Fibroblast of villous mesenchyme (primary cell): ENCODE measurements at places on chromosomes 1 and 21.

- DNase-seq = no peak
These were observed 1074.3 kb downstream of the TTLL7 start for GRCh38 chr1:82924666-82925065.

DNA sequence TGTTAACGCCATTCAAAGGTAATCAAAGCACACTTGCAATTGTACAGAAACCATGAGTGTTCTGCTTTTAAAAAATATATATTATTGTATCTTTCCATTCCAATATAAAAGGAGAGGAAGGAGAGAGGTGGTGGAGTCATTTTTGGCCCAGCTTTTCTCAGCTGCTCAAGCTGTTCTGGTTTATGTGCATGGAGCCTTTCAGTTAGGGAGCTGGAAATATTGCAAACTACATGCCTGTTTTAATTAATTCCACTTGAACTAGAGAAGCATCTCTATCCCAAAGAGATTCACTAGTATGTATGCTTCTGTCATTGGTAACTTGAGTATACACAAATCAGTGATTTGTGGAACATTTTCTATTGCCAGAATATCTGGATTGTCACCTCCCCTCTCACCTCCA lies 28.5 kb upstream of the C1orf105 start:
- no peak for DNase-seq

DNA sequence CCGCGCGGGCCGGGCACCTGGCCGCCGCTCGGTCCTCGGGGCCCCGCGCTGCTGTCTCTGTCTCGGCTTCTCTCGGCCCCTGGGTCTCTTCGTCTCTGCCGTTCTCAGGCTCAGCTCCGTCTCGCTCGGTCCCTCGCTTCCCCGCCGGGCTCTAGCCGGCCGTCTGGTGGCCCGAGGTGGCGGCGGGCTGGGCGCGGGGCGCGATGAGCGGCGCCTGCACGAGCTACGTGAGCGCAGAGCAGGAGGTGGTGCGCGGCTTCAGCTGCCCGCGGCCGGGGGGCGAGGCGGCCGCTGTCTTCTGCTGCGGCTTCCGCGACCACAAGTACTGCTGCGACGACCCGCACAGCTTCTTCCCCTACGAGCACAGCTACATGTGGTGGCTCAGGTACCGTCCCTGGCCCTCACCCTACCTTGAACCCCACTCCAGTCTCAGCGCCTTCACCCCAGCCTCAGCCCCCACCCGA lies 355 bp downstream of the SHISAL2A start:
- no peak for DNase-seq

GRCh38 chr1:185808631-185809030 lies 74.4 kb downstream of the HMCN1 start:
- no peak for DNase-seq

GRCh38 chr1:229087339-229087738 lies 183.6 kb upstream of the RAB4A start:
- DNase-seq = no peak

- DNase-seq = no peak
These were observed 1532.1 kb upstream of the TPTE start for GRCh38 chr21:8989261-8989711.

- no peak for DNase-seq
These were observed 23.5 kb downstream of the TRIM62 start for GRCh38 chr1:33158366-33158765.

DNA sequence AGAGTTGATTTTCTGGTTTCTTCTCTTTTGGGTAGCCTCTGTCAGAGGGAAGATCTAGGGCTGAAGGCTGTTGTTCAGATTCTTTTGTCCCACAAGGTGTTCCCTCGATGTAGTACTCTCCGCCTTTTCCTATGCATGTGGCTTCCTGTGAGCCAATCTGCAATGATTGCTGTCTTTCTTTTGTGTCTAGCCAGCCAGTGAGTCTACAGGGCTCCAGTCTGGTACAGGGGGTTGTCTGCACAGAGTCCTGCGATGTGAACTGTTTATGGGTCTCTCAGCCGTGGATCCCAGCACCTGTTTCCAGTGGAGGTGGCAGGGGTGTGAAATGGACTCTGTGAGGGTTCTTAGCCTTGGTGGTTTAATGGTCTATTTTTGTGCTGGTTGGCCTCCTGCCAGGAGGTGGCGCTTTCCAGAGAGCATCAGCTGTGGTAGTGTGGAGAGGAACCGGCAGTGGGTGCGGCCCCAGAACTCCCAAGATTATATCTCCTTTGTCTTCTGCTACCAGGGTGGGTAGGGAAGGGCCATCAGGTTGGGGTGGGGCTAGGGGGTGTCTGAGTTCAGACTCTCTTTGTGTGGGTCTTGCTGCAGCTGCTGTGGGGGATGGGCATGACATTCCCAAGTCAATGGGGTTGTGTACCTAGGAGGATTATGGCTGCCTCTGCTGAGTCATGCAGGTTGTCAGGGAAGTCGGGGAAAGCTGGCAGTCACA lies 81.3 kb upstream of the C21orf91 start:
- no peak for DNase-seq
